ENCODE measurements at places on chromosomes 12 and 14.
A peak's percentile ranks its signal among the peaks of the same experiment; 100 is the strongest.

GRCh38 chr12:52010152-52010622 lies 3.4 kb downstream of the TAMALIN start:
- no peak for DNase-seq

DNA sequence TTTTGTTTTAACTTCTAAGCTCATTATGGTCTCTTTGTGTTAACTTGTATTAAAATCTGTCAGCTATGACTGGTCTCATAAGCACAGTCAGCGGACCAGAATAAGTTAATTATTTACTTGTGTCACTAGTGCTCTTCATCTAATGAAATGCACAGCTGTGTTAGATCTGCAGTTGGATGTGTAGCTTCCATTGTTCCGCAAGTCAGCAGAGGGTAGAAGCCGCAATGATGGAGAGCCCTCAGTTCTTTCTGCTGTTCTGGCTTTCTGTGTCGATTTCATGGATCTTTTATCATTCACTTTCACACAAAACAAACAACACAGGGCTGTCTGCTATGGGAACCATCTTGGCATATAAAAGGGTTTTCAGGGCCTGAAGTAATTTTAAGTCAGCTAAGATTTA lies 89.3 kb upstream of the RFX4 start:
- DNase-seq: no peak

GRCh38 chr12:40907115-40907527 lies 214.9 kb downstream of the CNTN1 start:
- no peak for DNase-seq

GRCh38 chr14:55697414-55697861 lies 117.4 kb downstream of the KTN1 start:
- no peak for DNase-seq

GRCh38 chr12:114302606-114303315 lies 103.2 kb downstream of the TBX5 start:
- DNase-seq: no peak

DNA sequence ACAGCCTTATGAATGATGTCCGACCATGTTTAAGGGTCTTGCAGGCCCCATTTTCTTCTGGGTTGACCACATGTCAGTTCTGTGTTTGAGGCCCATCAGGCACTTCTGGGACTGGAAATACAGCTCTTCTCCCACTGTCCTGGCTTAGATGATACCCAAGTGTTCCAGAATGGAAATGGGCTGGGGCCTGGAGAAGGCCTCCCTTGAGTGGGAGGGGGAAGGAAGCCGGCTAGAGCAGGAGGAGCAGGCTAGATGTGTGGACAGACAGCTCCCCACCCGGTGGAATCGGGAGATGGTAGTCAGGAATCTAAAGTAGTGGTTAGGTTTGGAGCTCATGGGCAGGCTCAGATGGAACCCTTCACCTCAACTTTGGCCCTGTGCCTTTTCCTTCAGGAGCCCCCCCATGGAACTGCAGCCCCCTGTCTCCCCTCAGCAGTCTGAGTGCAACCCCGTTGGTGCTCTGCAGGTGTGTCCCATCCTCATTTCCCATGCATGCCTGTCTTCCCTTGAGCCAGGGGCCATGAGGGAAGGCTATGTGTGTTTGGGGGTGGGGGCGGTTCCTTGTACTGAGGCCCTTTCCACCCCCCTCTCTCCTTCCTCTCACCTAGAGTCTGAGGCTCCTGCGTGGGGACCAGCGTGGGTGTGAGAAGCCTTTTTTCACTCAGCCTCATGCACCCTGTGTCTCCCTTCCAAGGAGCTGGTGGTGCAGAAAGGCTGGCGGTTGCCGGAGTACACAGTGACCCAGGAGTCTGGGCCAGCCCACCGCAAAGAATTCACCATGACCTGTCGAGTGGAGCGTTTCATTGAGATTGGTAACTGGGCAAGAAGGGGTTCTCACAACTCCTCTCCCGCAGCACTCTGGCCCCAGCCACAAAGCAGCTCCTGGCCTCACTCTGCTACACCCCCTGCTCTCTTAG lies 3.0 kb downstream of the NPFF start:
- no peak for DNase-seq

DNA sequence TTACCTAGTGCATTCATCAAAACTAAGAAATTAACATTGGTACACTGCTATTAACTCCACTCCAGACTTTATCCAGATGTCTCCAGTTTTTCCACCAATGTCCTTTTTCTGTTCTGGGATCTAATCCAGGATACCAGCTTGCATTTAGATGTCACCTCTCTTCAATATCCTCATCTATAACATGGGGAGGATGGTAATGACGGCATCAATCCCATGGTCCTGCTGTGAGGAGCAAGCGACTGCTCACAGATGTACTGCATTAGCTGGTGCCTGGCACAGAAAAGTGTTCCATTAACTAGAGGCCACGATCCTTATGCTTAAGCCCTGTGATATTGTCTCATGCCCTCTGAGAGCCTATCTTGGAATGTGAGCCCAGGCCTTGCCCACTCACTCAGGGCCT lies 53.8 kb downstream of the CALM1 start:
- no peak for DNase-seq

GRCh38 chr12:62331306-62331705 lies 71.1 kb downstream of the USP15 start:
- DNase-seq: no peak

GRCh38 chr14:90661866-90662265 lies 154.4 kb downstream of the TTC7B start:
- DNase-seq: no peak

GRCh38 chr14:102417001-102417431 lies 54.3 kb downstream of the TECPR2 start:
- DNase-seq: no peak

DNA sequence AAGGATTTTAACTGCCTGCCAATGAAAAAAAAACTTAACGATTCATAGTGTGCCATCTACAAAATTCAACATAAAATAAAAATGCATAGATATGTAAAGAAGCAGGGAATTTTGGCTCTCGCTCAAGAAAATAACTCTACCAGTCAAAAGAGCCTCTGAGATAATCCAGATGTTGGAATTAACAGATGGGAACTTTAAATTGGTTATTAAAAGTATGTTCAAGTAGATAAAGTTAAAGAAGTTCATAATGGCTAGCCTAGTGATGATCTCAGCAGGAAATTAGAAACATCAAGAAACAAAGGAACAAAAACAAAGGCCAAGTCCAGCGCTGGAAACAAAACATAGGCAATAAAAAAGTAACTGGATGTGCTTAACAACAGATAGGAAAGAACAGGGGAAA lies 23.1 kb downstream of the PIK3C2G start:
- no peak for DNase-seq

DNA sequence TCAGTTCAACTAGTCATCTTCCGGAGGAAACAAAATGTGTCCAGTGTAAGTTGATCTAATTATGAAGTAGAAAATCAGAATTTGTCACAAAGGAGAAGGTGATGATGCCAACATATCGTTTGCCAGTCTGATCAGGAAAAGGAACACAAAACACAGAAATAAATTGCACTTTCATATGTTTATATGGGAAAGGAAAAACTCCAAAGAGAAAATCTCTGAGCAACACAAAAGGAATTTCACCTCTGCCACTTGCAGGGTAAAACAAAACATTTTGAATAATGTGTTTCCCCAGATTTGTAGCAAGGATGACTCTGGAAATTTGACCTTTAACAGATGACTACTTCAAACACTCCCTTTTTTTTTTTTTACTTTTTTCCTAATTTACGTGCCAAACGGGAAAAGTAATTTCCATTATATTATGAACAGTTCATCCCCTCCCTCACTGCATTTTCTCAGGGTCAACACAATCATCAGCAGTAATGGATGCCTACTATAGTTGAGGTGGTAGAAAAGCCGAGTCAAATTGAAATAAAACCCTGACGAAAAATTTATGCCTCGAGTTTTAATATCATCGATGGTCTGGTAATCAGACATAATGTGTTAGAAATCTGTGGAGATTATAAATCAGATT lies 25.6 kb downstream of the MGAT4C start:
- no peak for DNase-seq

DNA sequence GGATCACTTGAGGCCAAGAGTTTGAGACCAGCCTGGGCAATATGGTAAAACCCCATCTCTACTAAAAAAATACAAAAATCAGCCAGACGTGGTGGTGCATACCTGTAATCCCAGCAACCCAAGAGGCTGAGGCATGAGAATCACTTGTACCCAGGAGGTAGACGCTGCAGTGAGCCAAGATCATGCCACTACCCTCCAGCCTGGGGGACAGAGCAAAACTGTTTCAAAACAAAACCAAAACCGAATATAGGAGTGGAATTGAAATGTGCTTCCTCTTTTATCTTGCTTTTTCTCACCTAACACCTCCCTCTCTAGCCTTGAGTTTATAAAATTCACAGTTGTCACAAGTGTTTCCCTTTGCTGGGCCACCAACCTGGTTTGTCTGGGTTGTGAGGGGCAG lies 181.9 kb downstream of the PAH start:
- no peak for DNase-seq

DNA sequence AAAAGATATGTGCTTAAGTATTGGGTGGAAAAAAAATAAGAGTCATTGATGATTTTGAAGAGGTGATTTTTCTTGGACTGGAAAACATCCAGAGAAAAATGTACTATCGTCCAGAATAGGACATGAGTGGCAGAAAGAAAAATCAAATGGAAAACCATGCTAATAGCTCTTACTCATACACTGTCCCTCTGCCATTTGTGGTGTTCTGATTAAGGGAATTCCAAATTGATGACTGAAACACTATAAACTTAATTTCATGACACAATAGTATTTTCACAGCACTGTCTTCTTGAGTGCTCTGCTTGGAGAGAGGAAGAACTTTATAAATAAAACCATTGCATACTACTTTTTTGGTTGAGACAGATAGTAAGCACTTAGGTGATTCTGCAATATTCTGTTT lies 72.4 kb downstream of the USP15 start:
- DNase-seq: no peak

- DNase-seq: no peak
These were observed 96.8 kb downstream of the TTLL5 start for GRCh38 chr14:75757644-75758402.

DNA sequence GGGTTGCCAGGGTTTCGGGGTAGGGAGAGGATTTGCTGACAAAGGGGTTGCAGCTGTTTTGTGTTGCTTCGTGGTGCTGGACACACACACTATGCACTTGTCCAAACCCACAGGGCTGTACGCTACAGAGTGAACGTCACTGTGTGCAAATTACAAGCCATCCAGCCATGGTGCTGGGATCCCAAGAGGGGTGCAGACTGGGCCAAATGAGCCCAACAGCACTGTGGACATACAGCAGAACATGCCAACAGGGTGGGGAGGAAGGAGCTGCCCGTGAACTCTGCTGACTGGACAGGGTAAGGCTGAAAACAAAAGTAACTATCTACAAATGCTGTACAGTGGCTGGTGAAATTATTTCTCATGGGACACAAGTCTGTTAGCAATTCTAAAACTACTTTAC lies 25.2 kb downstream of the POLE start:
- DNase-seq: no peak

DNA sequence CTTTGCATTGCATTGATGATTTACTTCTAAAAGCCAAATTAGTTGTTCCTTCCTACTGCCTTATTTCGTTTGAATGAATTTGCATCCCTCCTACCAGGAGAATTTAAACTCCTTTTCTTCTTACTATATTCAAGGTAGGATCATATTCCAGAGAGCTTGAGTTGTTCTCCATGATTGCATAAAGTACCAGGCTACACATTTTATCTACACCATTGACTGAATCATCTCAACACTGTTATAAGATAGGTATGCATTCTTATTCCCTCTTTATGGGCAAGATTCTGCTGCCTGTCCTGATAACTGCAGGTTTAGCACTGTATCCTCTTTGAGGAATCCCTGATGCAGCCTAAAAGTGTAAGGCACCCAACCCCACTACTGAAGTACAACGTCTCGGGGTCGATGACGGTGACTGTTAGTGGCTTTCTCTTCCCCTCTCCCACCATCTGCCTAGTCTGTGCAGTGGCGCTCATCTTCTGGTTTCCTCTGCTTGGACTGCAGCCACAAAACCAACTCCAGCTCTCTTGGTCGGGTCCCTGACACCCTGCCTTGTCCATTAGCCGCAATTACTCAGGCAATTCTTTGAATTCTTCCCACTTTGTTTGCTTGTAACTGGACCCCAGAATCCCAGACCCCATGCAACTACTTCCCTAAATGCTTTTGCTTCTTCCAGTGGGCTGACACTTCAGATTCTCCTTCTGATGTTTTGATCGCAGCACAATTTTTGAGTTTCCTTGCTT lies 44.4 kb upstream of the STXBP6 start:
- DNase-seq: no peak

DNA sequence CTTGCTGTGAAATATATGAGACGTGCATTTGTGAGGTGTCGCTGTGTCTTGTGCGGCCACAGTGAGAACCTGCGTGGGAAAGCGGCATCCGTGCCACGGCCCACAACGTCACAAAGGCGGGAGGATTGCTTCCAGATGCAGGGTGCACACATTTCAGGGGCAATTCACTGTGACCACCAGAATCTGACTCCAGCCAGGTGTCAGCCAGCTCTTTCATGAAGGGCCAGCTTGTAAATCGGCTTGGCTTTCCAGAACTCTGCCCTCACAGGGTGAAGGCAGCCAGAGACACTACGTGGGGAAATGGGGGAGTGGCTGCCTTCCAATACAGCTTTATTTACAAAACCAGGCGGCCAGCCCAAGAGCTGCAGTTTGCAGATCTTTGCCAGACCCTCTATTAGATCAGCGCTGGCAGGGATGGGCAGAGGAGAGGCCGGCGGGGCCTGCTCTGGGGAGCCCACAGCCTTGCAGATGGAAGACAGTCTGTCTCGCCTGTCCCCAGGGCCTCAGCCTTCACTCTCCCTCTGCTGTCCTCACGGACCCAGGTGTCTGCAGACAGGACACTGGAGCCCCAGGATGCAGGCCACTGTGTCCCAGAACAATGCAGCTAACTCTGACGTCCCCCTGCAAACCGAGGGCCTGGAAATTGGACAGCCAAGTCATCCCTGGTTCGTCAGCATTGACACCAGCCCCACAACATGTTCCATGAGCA lies 53.5 kb downstream of the ADGRD1 start:
- DNase-seq: peak; percentile 31

- no peak for DNase-seq
These were observed 129.9 kb upstream of the ALG10 start for GRCh38 chr12:33892425-33892824.

GRCh38 chr14:30295980-30296379 lies 263.0 kb upstream of the G2E3 start:
- peak; percentile 68 for DNase-seq

DNA sequence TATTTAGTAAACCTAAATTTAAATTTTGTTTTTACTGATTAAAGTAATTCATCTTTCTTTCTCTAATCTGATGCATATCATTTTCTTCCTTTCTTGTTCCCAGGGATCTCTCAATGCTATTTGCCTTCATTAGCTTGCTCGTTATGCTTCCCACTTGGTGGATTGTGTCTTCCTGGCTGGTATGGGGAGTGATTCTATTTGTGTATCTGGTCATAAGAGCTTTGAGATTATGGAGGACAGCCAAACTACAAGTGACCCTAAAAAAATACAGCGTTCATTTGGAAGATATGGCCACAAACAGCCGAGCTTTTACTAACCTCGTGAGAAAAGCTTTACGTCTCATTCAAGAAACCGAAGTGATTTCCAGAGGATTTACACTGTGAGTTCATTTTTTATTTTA lies 48.6 kb downstream of the VEZT start:
- DNase-seq: no peak
